ENCODE measurements at places on chromosomes 2 and 18.

DNA sequence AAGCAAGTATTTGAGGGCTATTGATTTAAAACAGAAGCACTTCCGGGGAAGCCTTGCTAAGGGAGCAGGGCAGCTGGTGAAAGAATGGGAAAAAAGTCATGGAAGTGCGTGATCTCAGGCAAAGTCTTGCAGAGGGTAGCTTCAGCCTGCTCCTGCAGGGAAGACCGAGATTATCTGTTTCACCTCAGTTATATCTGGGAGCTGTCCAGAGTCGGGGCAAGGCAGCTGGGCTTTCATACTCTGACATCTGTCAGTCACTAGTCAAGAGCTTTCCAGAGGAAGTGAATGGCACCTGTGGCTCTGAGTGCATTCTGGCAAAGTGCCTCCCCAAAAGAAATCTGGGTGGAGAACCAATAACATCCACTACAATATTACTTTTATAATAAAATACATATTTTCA, 8.7 kb downstream of the NXPH2 start:
- no peak for DNase-seq

DNA sequence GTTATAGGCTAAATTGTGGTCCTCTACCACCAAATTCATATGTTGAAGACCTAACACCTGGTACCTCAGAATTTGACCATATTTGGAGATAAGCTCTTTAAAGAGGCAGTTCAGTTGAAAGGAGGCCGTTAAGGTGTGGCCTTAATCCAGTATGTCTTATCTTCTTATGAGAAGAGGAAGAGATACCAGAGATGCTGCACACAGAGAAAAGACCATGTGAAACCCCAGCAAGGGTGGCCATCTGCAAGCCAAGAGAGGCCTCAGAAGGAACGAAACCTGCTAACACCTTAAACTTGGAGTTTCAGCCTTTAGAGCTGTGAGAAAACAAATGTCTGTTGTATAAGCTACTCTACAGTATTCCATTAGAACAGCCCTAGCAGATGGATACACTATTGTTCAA, 528.1 kb upstream of the DCC start:
- DNase-seq: no peak

- DNase-seq: no peak
Measured at GRCh38 chr2:11896386-11896785, 150.0 kb downstream of the LPIN1 start.

DNA sequence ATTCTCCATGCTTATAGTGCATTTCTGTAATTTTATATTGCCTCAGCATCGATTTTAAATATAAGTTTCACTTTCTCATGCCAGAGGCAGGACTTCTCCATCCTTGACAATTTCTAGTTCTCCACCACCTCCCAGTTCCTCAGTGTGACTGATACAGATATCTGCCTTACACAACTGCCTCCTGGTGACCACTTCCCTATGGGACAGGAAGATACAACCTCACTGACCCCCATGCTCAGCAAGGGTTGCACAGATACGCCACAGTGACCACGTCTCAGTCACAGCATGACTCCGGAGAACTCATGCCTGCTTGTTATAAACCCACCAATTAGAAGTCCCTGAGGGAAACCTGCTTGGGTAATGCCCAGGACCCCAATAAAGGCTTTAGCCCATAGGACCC, 284.0 kb upstream of the MC4R start:
- no peak for DNase-seq

- DNase-seq: no peak
Measured at GRCh38 chr2:136008205-136008865, 22.9 kb upstream of the DARS1 start.

DNA sequence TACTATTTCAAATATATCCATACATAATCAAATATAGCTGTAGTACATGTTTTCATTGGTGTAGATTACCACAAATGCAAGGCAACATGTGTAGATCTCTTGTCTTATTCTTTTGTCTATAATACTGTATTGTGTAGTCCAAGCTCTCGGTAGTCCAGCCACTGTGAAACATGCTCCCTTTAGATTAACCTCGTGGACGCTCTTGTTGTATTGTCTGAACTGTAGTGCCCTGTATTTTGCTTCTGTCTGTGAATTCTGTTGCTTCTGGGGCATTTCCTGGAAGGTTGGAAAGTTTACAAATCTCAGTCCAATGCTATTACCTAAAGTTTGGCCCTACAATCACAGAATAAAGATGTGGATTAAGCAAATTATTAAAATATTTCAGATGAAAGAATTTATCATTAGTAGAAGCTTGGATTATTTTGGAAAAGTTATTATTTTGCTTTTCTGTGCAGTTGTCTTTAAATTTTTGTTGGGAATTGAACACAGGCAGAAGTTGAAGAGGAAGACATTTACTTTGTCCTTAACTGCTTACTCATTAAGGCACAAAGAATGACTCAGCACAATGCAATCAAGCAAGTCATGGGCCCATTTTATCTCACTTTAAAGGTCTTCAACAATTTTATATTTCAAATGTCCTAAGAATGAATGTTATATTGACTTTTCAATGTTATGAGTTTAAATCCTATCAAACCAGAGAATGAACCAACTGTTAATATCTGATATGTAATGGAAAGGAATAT, 103.4 kb upstream of the CAVIN2 start:
- no peak for DNase-seq

- no peak for DNase-seq
Measured at GRCh38 chr2:219171231-219171651, 1.4 kb upstream of the SLC23A3 start.

- no peak for DNase-seq
Measured at GRCh38 chr2:3651691-3652648, 6.0 kb upstream of the ALLC start.

DNA sequence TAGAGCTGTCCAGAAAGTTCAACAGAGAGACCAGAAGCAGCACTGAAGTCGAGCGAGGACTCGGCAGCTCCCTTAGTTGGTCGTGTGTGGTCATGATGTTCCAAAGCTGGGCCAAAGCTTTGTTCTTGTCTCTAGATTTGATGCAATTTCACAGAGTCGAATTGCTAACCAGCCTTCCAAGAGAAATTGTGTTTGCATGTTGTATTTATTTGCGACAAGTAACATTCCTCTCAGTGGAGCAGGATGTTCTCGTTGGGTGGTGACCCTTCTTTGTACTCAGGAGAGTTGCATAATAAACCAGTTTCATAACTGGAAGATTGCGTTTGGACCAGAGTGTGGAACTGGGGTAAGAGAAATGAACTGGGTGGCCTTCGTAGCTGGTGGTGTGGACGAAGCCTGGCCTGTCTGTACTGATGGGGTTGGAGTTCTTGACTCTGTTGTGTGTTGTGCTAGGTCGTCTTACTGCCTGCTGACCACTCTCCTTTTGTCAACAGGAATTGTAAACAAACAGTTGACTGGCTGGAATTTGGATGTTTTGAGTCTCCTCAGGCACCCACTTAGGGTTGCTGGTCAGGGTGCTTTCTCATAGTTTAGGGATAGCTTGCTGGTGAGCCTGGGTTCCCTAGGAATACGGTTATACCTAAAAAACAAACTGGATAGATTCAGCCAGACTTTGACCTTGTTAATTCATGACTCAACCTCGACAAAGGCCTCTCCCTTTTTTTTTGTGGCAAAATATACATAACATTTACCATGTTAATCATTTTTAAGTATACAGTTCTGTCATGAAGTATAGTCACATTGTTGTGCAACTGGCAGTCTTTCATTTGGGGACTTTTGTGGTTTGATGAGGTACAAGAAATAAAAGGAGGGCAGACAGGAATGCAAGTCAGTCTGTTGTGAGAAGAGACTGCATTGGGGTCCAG, 28.9 kb upstream of the TOGARAM2 start:
- no peak for DNase-seq

GRCh38 chr2:240947176-240947575, 41.0 kb downstream of the CROCC2 start:
- no peak for DNase-seq

DNA sequence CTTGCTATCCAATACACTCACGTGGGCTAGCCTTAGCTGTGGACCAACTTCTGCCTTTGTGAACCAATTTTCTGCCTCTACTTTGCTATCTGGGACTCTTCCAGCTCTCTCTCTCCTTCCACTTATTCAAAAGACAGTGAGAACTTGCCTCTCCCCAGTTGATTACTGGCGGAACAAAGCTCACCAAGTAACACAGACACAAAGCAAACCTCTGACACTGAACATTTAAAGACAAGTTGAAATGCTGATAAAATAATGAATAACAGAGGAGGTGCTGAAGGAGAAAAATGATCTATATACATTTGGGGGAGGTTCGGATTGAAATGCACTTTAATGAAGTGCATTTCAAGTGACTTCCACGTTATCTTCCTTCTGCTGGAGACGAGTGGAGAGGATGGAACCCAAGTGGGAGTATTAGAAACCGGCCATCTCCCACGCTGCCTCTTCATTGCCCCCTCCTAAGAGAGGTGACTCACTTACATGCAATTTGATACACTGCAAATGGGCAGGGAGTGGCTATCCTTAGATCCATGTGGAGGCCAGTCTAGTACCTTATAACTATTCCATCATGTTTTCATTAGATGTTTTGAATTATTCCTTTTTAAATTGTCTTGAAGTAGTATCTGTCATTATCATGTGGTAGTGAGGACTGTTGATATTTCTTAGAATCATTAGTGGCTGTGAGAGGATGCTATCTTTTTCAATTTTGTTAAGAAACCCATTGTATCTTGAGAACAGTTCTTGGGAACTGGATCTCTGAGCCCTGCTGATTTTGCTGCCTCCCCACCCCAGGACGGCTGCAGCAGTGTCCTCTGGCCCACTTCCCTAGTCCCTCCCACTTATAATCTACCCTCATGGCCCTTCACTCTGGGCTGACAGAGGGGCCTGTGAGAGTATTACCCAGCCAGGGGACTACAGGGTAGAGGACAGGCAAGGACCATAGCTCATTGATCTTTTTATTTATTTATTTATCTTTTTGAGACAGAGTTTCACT, 6.0 kb upstream of the GLI2 start:
- DNase-seq: no peak

GRCh38 chr2:145018502-145018901, 498.6 kb upstream of the ZEB2 start:
- DNase-seq: no peak

- no peak for DNase-seq
Measured at GRCh38 chr2:166516712-166517303, 22.8 kb upstream of the SCN7A start.

GRCh38 chr2:176902454-176902853, 310.1 kb upstream of the HNRNPA3 start:
- no peak for DNase-seq

DNA sequence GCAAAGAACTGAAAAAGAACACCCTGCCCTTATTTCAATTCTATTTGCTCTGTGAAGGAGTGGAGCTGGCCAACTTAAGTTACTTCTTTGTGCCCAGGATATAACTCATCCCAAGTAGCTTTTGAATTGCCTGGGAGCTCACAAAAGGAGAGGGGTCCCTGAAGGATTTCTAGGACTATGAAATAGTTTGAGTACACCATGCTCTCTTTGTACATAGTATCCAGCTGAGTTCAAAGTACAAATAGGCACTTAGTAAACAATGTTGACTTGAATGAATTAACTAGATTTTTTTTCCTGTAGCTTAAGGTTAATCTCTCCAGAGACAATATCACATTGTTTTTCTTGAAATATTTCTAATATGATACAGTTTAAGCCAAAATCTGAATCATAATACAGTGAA, 47.7 kb downstream of the ZC3H15 start:
- DNase-seq: no peak

DNA sequence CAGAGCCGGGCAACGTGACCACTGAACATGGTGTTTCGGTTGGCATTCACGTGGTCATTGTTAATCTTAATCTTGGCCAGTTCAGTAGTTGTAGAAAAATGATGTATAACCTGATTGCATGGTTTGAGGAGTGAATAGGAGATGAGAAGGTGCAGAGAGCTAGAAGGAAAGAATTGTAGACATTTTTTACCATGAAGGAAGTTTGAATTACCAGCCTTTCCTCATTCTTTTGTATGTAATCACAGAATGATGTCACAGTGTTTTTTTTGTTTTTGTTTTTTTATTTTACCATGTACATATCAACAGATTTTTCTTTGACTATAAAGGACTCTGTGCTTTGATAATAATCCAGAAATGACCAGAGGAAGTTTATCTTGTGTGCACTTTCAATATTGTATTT, 126.3 kb downstream of the LTBP1 start:
- DNase-seq: no peak

DNA sequence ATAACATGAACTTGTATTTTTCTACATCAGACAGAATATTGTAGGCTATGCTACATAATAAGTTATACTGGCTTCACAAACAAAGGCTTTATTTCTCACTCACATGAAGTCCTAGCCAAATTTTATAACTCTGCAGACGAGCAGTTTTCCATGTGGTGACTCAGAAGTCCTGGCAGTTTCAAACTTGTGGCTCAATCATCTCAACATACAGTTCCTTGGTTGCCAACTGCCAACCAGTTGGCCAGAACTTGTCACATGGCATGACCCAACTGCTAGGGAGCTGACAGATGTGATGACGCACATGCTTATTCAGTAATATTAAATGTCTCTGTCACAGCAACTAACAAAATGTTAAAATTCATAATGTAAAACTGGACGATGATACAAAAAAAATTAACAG, 63.8 kb upstream of the ZC3H15 start:
- DNase-seq: peak; percentile 35

DNA sequence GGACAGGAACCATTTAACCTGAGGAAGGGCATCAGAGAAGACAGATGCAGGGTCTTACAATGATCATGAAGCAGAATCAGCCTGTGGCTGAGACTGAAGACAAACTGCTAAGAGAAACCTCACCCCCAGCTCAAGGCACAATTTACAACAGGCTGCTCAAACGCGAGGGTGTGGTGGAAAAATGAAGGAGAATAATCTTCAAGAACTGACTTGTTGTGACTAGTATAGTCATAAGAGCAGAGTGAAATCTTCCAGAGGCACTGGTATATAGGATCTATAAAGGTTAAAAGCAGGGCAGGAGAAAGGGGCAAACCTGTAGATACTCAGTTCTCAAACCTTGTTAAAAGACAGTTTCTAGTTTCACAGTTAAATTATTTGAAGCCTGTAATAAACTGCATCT, 1155.8 kb upstream of the TMEFF2 start:
- DNase-seq: no peak

DNA sequence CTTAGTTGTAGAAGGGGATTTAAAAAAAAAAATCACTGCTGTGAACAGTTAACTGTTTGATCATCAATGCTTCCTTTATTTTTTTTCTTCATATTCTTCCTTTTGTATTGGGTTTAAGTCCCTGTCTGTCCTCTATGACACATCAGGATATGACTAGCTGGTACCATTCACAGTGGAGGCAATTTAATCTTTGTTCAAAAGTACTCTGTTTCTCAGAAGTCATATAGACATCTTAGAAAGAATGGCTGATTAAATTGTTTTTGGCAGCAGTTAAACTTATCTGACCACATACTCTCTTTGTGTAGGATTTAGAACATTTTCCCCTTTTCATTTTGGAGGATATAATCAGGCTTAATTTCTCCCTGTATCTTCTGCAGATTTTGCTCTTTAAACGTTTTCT, 807.8 kb upstream of the CDH2 start:
- no peak for DNase-seq

- no peak for DNase-seq
Measured at GRCh38 chr2:62201307-62201706, 5.4 kb downstream of the B3GNT2 start.

GRCh38 chr2:71706121-71706520, 252.8 kb downstream of the DYSF start:
- DNase-seq: no peak
